Smooth muscle cell of the coronary artery (primary cell): ENCODE measurements at places on chromosomes 7 and 10. TPM values are rescaled to one million over a fixed set of nuclear protein-coding genes. Genes with fewer than 3 reads are reported as not detected.

The COX19 gene
- total RNA-seq: 5.5 and 7.4 TPM in 2 replicates

The SFRP4 gene
- 65.8 and 137 TPM in 2 replicates for total RNA-seq

The NPTX2 gene
- total RNA-seq: 0.15 and 6.0 TPM in 2 replicates

The LIPJ gene
- total RNA-seq: not detected in 2 replicates

The HACD1 gene
- 11.0 and 33.4 TPM in 2 replicates for total RNA-seq

The MRC1 gene
- 0.12 TPM in 1 of 2 replicates, not detected in the other for total RNA-seq

The ELAPOR2 gene
- total RNA-seq: 5.4 and 117 TPM in 2 replicates

The TAF3 gene
- total RNA-seq: 0.94 and 1.1 TPM in 2 replicates

The FFAR4 gene
- total RNA-seq: not detected in 2 replicates

The SFR1 gene
- 1.2 and 4.4 TPM in 2 replicates for total RNA-seq
